ENCODE measurements at places on chromosomes 3 and 15. TPM values are rescaled to one million over a fixed set of nuclear protein-coding genes. Genes with fewer than 3 reads are reported as not detected.

GRCh38 chr3:72595927-72596610 is 252.2 kb downstream of the SHQ1 start:
- DNase-seq = no peak

Gene CHDH
- total RNA-seq = 0.02 TPM

DNA sequence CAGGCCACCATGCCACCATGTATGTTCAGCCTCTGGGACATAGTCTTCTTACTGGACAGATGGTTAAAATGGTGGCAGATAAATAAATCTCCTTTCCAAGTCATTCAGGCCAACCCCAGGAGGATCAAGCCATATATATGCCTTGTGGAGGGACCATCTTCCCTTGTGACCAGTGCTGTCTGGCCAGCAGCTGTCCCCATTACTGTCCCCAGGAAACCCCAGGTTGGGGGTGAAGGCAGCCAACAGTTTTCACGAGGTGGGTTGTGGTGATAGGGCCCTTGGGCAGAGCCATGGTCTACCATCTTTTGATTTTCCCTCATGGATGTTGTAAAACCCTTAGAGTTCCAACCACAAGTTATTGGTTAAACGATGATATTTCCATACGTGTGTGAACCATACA is 48.7 kb upstream of the PCSK6 start:
- no peak for DNase-seq

- no peak for DNase-seq
Observed at GRCh38 chr15:62896969-62897486, 145.5 kb upstream of the TPM1 start.

Gene P2RY12
- 0.52 TPM for total RNA-seq

- no peak for DNase-seq
Observed at GRCh38 chr3:57026944-57027343, 33.5 kb upstream of the SPATA12 start.

Gene IMPG2
- 0.72 TPM for total RNA-seq

DNA sequence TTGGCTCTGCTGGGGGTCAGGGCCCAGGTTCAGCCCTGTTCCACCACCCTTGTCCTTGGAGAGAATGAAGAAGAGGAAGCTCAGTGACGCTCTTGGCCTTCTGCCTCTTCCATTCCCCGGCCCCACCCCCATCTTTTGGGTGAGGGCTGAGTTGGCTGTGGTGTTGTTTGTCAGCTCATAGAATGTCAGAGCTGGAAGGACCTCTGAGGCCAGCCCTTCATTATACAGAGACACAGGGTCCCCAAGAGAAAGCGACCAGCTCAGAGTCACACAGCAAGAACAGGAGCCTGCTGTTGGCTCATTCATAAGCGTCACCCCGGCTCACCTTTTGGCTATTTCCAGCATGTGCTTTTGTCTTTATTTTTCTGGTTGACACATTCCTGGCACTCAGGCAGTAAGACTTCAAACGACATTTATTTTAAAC is 68.2 kb downstream of the AAGAB start:
- DNase-seq = no peak

Gene SMAD6
- total RNA-seq = 0.09 TPM

Gene PLA2G4B
- 15.2 TPM for total RNA-seq

GRCh38 chr3:42224658-42225421 is 41.1 kb downstream of the CCK start:
- DNase-seq = no peak

Gene STRIT1
- total RNA-seq = not detected
